ENCODE measurements at places on chromosomes 2 and 18. TPM values are rescaled to one million over a fixed set of nuclear protein-coding genes. Genes with fewer than 3 reads are reported as not detected.

CCDC148 gene
- total RNA-seq: 0.78 TPM

BOLL gene
- not detected for total RNA-seq

DNAH6 gene
- not detected for total RNA-seq

LINC00305 gene
- total RNA-seq: not detected

HRH4 gene
- total RNA-seq: not detected

WDR7 gene
- 3.8 TPM for total RNA-seq

IL1RN gene
- total RNA-seq: 0.42 TPM

CHRNA1 gene
- not detected for total RNA-seq

ACVR1C gene
- total RNA-seq: not detected

EVA1A gene
- total RNA-seq: 12.3 TPM

GPR39 gene
- 9.8 TPM for total RNA-seq

CD207 gene
- total RNA-seq: not detected
